Hepatic stellate cell (primary cell): ENCODE measurements at places on chromosomes 13 and 19.

DNA sequence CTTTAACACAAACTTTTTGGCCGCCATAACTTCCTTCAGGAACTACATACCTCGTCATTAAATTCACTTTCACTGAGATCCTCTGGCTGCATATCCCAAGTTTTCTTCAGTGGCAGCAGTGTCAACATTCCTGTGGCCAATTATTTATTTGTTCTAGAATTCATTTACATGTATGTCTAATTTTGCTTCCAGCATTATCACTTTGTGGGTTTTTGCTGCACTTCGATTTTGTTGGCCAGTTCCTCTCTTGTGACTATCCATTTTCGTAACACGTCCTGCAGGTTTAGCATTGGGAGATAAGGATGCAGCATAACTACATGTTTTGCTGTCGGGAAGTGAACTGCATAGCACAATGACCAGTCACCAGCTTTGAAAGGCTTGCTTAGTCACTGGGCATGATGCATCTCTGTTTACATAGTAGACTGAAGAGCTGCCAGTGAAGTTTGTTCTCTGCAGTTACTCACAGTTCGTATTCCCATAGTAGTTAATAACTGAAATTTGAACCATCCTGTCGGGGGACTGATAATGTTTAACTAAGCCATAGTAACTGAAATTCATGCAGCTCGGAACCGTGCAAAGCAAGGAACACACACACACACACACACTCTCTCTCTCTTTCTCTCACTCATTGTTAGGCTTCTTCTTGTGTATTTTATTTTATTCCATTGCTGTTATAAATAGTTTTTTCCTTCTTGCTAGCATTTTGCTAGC lies 28.3 kb downstream of the ZNF507 start:
- DNase-seq = peak; percentile 72

GRCh38 chr13:71866335-71867130 lies 471 bp downstream of the DACH1 start:
- peak; percentile 2 for DNase-seq

DNA sequence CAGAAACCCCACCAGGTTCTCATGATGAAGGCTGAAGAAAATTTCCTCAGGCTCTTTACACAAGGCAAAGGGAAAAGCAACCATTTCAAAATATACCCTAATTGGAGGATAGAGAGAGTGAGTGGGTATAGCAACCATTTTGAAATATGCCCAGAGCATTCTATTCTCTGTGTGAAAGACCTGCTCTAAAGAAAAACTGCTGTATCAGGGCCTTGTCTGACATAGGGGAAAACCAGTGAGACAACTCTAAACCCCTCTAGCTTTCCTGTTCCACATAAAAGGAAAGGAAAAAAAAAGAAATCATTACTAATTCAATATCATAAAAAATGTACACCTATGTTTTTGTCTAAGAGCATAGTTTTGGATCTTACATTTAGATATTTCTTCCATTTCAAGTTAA lies 42.3 kb downstream of the TPTE2 start:
- DNase-seq = no peak

DNA sequence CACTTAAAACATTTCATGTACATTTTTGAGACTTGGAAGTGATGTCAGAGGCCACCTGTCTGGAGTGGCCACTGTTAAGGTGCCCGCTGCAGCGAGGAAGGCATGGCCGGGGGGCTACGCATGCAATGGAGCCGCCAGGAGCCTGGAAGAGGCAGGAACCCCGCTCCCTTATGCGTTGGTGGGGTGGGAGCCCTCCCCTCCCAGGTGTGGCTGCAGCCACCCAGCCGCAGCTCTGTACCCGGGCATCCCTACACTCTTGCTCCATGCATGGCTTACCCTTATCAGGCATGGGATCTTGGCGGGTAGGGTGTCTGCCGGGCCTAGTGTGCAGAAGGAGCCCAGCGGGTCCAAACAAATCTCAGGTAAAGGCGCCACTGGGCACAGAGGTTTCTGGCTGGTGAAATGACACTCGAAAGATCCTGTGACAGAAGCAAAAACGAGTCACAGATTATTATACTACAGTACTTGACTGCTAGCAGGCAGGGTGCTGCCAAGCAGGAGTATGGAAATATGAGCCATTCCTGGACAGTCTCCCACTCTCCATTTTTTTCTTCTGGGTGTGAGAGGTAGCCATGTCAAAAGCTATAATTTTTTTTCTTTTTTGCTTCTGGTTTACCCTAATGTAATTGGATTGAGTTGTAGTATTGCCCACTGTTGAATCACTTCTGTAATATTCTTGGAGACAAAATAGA lies 1606.3 kb upstream of the MIR17HG start:
- DNase-seq = no peak

DNA sequence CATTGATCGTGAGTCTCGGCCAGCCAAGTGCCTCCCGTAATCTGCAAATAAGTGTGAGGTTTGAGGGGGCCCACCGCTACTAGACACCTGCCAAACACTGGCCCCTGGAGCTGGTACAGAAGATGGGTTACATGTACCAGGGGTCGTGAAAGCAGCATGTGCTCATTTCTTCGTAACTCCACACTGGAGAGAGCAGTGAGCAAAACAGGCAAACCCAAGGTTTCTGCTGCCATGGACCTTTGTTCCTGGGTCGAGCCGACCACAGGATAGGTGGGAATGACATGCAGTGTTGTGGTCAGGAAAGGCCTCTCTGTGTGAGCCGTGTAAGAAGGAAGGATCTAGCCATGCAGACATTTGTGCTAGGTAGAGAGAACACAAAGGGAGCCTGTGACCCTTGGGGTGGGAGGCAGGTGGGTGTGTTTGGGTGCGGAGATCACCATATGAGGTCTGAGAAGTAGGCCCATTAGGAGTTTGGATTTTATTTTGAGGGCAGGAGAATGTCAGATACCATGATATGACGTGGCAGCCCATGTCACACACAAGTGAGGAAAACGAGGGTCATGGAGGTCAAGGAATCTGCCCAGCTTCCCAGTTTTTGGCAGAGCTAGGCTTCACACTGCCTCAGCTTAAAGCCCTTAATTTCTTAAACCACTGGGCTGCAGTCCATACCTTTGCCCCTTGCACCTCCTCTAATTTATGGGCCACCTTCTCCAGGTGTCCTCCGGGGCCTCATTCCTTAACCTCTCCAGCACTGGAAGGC lies 919 bp downstream of the GTF3A start:
- no peak for DNase-seq

GRCh38 chr13:110197026-110197425 lies 109.9 kb downstream of the COL4A1 start:
- no peak for DNase-seq

DNA sequence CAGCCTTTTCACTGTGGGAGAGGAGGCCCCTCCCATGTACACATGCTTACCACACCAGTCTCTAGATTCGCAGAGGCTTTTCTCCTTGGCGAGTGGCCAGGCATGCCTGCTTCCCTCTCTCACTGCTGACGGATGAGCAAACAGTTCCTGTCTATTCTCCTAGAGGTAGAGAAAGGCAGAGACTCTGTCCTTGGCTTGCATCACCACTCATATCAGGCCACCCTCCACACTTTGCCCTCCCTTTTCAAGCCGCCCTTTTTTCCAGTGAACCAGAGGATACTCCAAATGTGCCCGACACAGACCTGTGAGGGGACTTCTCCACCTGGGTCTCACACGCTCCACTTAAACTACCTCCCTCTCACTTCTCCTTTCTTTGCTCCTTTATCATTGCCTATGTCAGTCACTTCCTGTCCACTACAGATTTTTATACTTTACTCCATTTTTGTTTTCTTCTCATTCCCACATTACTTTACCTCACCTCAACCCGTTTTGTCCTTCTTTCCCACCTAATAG lies 284.6 kb downstream of the DNAJC15 start:
- DNase-seq = peak; percentile 29

- peak; percentile 88 for DNase-seq
These were observed 15.2 kb downstream of the TPT1 start for GRCh38 chr13:45325806-45326205.

DNA sequence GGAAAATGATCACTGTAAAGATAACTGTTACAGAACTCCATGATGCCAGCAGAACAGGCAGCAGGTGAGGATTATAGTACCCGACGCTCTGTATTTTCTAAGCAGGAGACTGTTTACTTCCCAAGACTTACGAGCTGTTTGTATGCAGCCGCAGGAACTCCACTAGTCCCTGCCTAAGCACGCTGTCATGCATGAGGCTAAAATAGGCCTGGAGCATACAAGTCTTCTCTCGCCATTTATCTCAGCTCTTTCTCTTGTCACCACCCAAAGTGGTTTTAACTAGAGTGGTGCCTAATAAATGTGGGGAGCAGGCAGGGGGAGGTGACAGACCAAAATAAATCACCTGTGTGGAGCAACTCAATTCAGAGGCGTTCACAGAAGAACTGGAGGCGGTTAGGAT lies 175.8 kb downstream of the TDRD3 start:
- no peak for DNase-seq
